ENCODE measurements at places on chromosomes 7 and 10. TPM values are rescaled to one million over a fixed set of nuclear protein-coding genes. Genes with fewer than 3 reads are reported as not detected.

The SLC16A12 gene
- 0.56 TPM for total RNA-seq

The RINT1 gene
- total RNA-seq: 16.9 TPM

The UCMA gene
- not detected for total RNA-seq

The TRIM50 gene
- total RNA-seq: not detected

All from regular cardiac myocyte (primary cell).